ENCODE measurements at places on chromosomes 5 and 9. TPM values are rescaled to one million over a fixed set of nuclear protein-coding genes. Genes with fewer than 3 reads are reported as not detected.

DNA sequence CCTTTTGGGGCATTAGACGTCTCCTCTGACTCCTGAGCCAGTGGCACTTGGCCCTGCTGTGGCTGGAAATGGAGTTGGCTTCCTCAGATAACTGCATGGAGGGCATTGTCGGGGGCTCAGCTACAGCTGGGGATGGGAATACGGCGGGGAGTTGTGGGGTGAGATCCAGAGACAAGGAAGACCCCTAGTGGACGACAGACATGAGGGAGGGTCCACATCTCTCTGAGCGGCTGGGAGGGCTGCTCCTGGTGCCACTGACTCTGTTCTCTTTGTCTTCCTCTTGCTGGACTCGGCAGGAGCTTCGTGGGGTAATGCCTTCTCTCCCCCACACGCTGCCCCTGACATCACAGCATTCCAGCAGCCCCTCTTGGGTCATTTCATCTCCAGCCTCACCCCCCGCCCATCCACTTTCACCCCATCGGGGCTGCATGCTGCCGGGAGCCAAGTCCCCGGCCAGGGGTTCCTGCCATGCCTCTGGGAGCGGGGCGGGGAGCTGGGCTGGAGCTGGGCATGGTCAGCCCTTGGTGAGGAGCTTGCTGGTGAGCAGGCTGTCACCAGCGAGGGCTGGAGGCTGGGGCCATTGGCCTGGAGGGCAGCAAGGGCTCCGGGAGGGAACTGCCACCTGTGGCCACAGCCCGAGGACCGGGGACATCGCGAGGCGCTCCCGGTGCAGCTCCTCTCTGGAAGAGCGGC, 172.3 kb downstream of the CACNA1B start:
- no peak for DNase-seq

DNA sequence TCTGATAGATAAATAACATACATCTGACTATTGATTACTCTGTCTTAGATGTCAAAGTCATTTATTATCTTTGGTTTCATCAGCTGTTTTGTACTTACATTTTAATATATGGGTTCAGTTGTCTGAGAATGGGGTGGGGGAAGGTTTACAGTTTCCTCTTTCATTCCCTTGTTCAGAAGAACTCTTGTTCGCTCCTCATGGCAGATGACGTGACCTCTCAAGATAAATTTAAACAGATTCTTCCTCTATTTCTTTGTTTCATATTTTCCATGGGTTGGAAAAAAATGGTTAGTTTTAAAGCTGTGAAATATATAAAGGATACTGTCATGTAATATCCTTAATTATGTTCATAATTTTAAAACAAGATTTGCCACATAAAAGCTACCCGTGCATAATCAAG, 61.4 kb downstream of the TSSK1B start:
- DNase-seq: no peak

- DNase-seq: no peak
Observed at GRCh38 chr9:86116425-86116824, 17.1 kb upstream of the GOLM1 start.

GRCh38 chr5:10319202-10319851, 11.6 kb upstream of the CMBL start:
- no peak for DNase-seq

- DNase-seq: no peak
Observed at GRCh38 chr5:38555354-38556087, 925 bp downstream of the LIFR start.

DNA sequence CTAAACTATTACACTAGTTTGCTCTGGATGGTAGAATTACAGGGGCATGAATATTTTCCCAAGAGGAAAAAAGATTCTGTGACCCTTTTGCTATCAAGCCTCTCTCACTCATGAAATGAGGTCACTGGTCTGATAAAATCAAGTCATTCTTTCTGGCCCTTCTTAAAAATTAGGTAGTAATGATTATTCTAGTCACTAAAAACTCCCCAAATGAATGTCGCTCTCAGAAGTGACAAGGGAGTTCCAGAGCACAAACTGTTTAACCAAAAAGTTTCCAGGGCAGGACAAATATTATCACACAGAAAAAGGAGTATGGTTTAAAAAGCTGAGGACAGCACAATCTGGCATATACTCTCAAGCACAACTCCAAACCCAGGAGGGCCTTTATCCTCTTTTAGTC, 12.5 kb downstream of the ERMP1 start:
- DNase-seq: no peak

- DNase-seq: no peak
Observed at GRCh38 chr5:142780871-142781270, 10.7 kb downstream of the ARHGAP26 start.

DNA sequence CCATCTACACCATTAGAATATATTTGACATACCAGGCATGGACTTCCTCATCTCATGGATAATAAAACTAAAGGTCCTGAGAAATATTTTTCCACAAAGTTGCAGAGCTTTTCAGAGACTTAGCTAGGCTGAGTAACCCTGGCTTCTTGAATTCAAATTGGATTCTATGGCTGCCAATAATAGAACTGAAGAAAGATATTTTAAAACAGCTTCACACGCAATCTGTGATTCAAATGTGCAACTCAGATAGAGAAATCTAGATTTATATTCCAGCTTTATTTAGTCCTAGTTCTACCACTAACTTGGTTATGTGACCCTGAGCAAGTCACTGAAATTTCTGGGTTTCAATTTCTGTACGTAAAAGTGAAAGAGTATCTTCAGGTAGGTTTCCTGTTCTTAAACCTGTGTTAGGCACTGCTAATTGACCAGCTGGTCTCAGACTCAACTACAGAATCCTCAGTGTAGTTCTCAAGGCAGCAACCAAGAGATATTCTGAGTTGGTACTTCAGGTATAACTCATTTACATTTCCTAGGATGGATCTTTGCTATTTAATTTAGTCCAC, 235.3 kb downstream of the GABRB2 start:
- no peak for DNase-seq

- DNase-seq: no peak
Observed at GRCh38 chr9:6991418-6991817, 233.6 kb downstream of the KDM4C start.

- no peak for DNase-seq
Observed at GRCh38 chr9:24801344-24801743, 255.6 kb upstream of the IZUMO3 start.

DNA sequence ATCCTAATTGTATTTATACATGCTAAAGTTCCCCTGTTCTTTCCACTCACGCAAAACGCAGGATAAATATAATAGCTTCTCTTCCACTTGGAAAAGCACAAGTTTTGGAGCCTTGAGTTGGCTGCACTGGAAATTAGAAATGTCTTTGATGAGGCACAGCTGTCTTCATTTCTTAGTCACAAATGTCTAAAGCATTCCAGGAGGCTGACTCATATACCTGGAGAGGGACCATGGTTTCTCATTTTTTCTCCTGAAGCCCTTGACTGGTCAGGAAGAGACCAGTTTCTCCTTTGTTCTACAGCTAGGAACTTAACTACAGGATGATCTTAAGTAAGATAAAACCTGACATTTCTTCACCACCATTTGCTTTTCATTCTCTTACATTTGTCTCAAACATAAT, 16.2 kb downstream of the MTX3 start:
- no peak for DNase-seq

The DRD1 gene
- polyA plus RNA-seq: 0.11 TPM

The HBEGF gene
- polyA plus RNA-seq: 6.6 TPM

The TLX3 gene
- not detected for polyA plus RNA-seq

The FOXD4 gene
- polyA plus RNA-seq: not detected

The C9orf50 gene
- polyA plus RNA-seq: 0.26 TPM

The GRXCR2 gene
- not detected for polyA plus RNA-seq

The BHMT gene
- polyA plus RNA-seq: not detected

The SLC6A7 gene
- polyA plus RNA-seq: not detected

The PRSS3 gene
- 0.64 TPM for polyA plus RNA-seq
